ENCODE measurements at places on chromosomes 6 and 20. TPM values are rescaled to one million over a fixed set of nuclear protein-coding genes. Genes with fewer than 3 reads are reported as not detected.

The CPNE5 gene
- polyA plus RNA-seq: 0.82 TPM

DNA sequence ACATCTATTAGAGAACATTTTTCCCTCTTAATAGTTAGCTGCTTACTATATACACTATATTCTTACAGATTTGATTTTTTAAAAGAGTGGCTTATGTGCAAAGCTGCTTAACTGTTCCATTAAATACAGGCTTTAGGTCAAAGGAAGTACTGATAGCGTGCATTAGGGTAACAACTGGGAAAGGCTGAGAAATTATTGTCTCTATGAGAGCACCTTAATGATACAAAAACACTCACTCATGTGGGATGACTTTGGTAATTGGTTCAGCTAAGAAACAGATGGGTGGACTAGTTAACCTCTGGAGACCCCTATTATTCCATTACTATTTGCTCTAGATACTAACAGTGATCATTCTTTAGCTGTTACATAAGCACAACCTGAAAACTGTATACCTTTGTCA lies 4.0 kb downstream of the DCDC2 start:
- no peaks in the 10 kb centered on the region for H3K36me3 ChIP-seq
- no peak overlapping the region for H3K4me3 ChIP-seq
- H3K27ac ChIP-seq: no peak overlapping the region
- peaks cover 10% of the 10 kb centered on the region for H3K4me1 ChIP-seq

The STX11 gene
- 372 TPM for polyA plus RNA-seq

GRCh38 chr6:127865108-127865507 lies 35.8 kb downstream of the THEMIS start:
- no peaks in the 10 kb centered on the region for H3K36me3 ChIP-seq
- DNase-seq: no peak
- no peaks in the 10 kb centered on the region for H3K4me1 ChIP-seq
- no peaks in the 10 kb centered on the region for H3K27me3 ChIP-seq

DNA sequence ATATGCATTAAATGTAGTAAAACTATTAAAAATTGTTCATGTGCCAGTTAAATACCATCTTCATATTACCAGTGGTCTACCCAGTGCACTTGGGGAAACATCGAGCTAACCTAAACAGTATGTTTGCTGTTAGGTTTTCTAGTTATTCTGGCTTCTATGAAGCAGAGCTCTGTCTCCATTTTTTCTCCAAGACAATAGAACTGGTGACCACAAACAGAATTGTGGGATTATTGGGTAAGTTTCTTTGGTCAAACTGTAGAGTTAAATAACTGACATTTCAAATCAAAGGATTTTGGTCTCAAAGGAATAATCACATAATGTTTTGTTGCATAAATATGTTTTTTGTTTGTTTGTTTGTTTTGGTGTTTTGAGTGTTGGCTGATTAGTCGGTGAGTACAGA lies 40.5 kb upstream of the EDN3 start:
- H3K4me3 ChIP-seq: no peak overlapping the region
- H3K27ac ChIP-seq: no peak overlapping the region
- no peaks in the 10 kb centered on the region for H3K27me3 ChIP-seq
- H3K36me3 ChIP-seq: no peaks in the 10 kb centered on the region
- peaks cover 10% of the 10 kb centered on the region for H3K4me1 ChIP-seq
- DNase-seq: no peak

The CFB gene
- polyA plus RNA-seq: not detected

Measured in CD14-positive monocyte (primary cell).